ENCODE measurements at places on chromosomes 7 and 10.

DNA sequence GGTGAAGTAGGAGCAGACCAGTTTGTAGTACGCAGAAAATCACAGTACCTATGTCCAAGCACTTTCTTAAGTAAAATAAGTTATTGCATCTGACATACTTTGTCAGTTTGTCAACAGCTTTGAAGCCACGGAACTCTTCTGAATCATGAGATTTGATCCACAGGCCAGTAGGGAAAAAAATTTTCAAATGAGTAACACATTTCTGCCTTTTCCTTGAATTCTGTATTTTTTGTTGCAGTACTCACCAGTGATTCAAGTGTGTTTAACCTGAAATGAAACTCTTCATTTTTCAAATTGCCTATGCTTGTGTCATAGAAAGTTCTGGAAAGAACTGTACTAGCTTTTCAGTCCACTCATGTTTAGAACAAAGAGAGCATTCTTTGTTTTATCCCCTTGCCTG lies 337.7 kb downstream of the GATA3 start:
- no peak for DNase-seq

DNA sequence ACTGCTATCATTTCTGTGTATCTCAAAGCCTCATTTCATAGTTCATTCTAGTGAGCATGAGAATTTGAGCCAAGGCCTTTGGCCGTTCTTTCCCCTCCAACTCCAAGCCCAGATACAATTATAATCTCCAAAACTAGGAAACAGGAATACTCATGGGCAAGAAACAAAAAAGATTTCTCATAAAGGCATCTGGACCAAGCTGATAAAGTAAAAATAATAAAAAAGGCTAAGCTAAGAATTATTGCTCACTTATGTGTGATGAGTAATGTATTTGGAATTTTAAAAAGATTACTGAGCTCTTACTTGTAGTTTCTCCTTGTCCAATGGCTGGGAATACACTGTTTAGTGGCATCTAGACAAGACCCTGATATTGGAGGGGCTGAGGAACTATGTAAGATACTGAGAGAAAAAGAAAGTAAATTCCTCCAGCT lies 196.4 kb upstream of the POM121L12 start:
- DNase-seq, result no peak

- no peak for DNase-seq
These were observed 29.8 kb downstream of the COL28A1 start for GRCh38 chr7:7505915-7506314.

DNA sequence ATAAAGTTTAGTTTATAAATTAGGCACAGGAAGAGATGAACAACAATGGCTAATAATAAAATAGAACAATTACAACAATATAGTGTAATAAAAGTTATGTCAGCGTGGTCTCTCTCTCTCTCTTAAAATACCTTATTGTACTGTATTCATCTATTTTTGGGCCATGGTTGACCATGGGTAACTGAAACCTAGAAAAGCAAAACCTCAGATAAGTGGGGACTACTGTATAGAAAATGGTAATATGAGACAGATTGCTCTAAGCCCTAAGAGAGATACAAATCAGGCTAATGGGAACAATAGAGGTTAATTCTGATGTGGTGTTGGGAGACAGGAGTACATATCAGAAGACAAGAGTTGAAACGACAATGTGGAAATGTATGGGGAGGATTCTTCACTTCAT lies 86.2 kb downstream of the ZNF365 start:
- DNase-seq, result no peak

- no peak for DNase-seq
These were observed 101.4 kb upstream of the FAM133B start for GRCh38 chr7:92691578-92691977.

DNA sequence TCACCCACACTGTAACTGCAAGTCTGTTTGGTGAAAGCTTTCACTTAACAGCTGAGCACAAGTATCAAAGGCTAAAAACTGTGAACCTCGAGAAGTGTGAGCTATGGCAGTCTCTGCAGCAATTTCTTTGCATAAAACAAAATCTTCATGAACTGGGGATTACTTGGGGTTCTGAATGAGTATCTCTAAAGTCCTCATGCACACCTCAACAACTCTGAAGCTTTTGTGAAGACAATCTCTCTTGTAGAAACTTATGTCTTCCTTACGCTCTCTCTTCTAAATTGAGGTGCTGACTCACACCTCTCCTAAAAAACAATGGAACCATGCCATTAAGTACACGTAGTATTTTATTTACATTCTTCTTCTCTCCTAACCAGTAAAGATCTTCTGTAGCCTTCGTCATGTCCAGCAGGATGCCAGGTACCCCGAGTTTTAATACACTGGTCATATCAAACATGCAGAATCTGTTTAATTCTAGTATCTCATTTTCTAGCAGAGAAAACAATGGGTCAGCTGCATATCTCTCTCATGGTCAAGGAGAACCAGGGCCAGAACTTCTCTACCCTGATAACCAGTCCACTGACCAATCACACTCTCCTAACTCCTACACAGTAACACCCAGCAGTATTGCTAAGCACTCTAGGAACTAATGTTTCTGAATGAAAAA lies 76.9 kb downstream of the UBE2H start:
- DNase-seq, result peak; percentile 11

GRCh38 chr10:35641676-35642034 lies 441 bp downstream of the FZD8 start:
- DNase-seq, result no peak

DNA sequence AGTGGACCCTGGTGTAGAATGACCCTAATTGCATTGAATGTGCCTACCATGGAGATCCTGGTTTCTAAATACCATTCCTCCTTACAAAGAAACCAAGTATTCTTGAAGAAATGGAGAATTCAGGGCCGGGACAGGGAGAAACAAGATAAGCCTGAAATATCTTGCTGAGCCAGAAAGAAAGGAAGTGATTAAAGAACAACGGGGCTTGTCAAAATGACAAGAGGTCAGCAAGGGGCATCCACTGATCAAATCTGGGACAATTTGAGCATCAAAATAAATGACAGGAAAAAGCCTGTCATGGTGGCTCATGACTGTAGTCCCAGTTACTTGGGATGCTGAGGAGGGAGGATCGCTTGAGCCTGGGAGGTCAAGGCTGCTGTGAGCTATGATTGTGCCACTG lies 8.1 kb downstream of the ABHD11 start:
- DNase-seq, result no peak

- DNase-seq, result no peak
These were observed 302.0 kb upstream of the LYZL1 start for GRCh38 chr10:28986856-28987255.

GRCh38 chr7:40763319-40764287 lies 628.8 kb downstream of the SUGCT start:
- DNase-seq, result peak; percentile 64

GRCh38 chr7:5382281-5382892 lies 41.2 kb downstream of the TNRC18 start:
- no peak for DNase-seq

DNA sequence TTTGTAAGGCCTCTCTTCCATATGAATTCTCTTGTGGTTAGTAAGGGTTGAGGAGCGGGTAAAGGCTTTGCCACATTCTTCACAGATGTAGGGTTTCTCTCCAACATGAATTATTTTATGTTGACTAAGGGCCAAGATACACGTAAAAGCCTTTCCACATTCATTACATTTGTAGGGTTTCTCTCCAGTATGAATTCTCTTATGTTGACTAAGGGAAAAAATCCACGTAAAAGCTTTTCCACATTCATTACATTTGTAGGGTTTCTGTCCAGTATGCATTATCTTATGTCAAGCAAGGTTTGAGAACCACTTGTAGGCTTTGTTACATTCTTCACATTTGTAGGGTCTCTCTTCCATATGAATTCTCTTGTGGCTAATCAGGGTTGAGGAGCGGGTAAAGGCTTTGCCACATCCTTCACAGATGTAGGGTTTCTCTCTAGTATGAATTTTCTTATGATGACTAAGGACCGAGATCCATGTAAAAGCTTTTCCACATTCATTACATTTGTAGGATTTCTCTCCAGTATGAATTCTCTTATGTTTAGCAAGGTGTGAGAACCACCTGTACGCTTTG lies 493.0 kb downstream of the ZNF479 start:
- no peak for DNase-seq

GRCh38 chr7:123004931-123005330 lies 9.4 kb upstream of the TAS2R16 start:
- DNase-seq, result no peak

GRCh38 chr10:97823734-97824133 lies 25.9 kb upstream of the GOLGA7B start:
- DNase-seq, result no peak

- DNase-seq, result no peak
These were observed 660 bp upstream of the HHEX start for GRCh38 chr10:92688927-92689662.

DNA sequence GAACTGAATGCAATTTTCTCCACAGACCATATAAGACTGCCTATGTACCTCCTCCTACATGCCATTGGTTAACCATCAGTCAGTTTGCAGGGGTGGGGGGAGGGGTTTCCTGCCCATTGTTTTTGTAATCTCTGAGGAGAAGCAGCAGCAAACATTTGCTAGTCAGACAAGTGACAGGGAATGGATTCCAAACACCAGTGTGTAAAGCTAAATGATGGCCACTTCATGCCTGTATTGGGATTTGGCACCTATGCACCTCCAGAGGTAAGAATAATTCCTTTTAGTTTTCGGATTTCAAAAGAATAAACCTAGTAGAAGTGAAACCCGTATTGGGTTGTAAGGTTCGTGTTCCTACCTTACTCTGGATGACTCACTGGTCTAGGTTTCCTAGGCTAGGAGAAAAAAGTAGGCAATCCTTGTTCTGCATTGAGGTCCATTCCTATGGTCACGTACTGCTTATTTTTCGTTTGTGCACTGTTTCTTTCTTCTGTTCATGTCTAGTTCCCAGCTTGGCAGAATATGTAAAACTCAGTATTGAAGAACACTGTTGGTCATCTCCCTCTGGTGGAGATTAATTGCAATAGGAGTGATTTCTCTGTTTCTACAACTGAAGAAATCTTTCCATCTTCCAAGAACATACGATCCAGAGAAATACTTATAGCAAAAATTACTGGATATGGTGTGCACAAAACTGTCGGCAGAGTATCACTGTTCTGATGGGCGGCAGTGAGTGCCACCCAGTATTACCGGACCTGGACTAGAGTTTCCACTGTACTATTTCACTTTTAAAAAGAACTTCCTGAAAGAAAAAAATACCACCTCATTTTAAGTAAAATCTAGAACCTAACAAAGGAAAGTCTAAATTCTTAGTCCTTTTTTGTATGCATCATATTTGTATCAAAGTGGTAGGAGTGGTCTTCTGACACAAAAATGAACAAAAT lies at the start of gene AKR1C3:
AKR1C3 (plus strand) TSS at position 150 of the 941 bp plus-strand sequence; CDS start at position 181, 31 bp downstream.
- no peak for DNase-seq

DNA sequence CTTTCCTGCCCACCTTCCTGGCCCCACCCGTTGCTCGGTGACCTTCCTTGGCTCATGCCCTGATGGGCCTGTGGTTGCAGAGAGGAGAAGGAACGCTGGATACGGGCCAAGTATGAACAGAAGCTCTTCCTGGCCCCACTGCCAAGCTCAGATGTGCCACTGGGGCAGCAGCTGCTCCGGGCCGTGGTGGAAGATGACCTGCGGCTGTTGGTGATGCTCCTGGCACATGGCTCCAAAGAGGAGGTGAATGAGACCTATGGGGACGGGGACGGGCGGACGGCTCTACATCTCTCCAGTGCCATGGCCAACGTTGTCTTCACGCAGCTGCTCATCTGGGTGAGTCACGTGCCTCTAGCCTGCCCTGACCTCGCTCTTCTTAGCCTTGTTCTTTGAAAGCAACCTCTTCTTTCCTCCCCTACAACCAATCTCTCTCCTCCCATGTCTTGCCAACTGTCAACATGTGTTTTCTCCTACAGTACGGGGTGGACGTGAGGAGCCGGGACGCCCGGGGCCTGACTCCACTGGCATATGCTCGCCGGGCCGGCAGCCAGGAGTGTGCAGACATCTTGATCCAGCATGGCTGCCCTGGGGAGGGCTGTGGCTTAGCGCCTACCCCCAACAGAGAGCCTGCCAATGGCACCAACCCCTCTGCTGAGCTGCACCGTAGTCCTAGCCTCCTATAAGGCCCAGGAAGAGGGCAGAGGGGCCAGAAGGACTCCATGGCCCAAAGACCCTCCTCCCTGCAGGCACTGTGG lies 24.1 kb downstream of the GBX1 start:
- no peak for DNase-seq

DNA sequence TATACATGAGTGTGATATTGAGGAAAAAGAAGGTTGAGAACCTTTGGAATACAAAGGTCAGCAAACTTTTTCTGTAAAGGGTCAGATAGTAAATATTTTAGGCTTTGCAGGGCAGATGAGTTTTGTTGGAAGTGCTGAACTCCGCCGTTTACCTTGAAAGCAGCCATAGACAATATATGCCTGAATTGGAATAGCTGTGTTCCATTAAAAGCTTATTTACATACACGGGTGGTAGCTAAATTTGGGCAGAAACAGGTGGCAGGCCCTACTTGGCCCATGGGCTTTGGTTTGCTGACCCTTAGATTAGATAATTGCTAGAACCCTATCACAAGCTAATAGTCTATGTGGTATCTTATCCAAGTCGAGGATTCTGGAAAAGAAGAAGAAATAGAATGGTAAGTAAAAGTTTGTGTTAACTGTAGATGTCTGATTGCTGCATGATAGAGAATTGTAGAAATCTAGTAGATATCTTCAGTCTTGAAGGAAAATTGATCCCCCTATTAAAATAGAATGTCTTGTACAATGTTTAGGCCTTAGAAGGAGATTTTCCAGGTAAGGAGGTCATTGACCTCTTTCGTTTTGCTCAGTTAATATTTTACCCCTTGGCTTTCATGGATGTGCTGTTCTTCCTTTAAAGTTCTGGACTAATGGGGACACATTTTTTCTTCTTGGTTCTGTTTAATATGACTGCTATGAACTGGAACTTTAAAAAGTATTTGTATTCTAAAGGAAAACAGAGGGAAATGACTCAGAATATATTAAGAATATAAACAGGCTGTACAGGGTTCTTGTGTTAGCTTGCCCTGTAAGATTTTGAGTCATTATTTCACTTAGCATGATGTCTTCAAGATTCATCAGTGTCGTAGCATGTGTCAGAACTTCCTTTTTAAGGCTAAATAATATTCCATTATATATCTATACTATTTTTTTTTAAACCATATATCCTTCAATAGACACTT lies 8.0 kb downstream of the RBM33 start:
- no peak for DNase-seq

Data from GM04503 (cell line).